Astrocyte of the cerebellum (primary cell): ENCODE measurements at places on chromosomes 6 and 20.
A peak's percentile ranks its signal among the peaks of the same experiment; 100 is the strongest.

GRCh38 chr6:166365221-166365620, 17.5 kb downstream of the MPC1 start:
- peak; percentile 67 for DNase-seq

DNA sequence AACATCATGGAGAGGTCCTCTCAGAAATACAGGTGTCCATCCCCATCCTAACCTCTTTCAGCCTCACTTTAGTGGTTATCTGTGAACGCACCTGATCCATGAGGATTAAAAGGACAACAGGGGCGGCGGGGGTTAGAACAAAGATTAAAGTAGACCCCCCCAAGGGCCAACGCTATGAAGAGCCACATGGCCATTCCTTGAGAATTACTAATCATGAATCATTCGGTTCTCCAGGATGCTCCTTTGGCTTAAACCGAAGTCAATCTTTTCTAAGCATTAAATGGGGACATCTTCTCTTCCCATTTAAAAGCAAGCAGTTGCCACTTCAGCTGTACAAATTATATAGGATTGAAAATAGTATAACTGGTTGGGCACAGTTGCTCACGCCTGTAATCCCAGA, 212.4 kb downstream of the GMPR start:
- no peak for DNase-seq

DNA sequence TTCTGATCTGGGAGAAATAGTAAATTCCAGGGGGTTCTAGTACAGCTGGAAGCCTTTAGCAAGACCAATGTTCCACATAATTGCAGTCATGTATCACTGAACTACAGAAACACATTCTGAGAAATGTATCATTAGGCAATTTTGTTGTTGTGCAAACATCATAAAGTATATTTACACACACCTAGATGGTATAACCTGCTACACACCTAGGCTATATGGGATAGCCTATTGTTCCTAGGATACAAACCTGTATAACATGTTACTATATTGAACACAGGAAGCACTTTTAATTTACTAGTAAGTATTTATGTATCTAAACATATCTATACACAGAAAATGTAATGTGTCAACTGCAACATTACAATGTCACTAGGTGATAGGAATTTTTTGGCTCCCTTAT, 525.9 kb upstream of the NRSN1 start:
- DNase-seq: no peak

DNA sequence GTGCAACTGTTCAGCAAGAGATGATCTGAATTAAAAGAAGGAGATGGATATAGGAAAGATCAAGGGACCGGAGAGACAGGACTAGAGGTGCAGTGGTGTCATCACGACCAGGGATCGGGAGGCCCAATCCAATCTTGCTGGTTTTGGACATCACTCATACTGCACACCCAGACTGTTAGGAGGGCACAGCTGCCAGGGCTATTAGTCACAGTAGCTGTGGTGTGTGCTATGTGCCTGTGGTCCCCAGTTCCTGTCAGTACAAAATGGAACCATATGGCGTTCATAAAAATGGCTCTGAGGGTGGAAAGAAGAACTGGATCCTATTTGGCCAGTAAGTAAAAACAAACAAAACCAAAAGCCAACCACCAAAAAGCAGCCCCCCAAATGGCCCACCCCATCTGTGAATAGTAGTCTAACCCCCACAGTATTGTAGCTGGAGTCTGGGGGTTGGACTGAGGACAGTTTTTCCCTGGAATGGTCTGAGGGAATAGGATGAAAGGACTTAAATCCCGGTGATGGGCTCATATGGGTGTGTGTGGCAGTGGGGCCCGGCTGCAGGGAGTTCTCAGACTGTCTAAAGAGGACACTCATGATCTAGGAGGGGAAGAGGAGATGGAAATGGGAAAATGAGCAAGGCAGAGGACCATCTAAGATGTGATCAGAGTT, 9.3 kb upstream of the NNAT start:
- no peak for DNase-seq

- DNase-seq: no peak
Observed at GRCh38 chr6:97668716-97669115, 385.7 kb upstream of the MMS22L start.

DNA sequence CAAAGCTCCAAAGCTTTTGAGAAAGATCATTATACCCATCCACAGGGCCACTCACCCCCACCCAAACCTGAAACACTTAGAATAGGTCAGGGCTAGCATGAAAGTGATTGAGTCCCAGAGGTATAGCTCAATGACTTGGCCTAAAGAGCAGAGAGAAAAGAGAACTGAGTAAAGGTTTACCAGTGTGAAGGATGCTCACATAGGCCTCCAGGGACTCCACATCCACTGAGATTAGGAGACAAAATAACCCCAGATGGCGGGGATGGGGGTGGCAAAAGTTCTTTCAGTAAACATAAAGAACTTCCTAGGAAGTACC, 12.2 kb downstream of the SAYSD1 start:
- DNase-seq: no peak

DNA sequence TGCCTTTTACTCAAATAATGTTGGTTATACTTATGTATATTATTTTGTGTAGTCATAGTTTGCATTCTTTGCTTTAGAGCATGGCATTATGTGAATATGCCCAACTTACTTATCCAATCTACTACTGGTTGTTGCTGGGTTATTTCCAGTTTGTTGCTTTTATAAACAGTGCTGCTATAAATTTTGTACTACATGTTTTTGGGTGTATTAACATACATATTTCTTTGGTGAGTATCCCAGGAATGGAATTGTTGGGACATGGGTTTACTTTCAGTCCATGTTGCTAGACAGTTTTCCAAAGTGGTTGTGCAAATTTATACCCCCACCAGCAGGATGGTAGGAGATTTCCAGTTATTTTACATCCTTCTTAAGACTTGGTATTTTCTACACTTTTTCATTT, 157.1 kb upstream of the THEMIS start:
- no peak for DNase-seq

- no peak for DNase-seq
Observed at GRCh38 chr6:37347670-37348111, 6.1 kb upstream of the RNF8 start.

DNA sequence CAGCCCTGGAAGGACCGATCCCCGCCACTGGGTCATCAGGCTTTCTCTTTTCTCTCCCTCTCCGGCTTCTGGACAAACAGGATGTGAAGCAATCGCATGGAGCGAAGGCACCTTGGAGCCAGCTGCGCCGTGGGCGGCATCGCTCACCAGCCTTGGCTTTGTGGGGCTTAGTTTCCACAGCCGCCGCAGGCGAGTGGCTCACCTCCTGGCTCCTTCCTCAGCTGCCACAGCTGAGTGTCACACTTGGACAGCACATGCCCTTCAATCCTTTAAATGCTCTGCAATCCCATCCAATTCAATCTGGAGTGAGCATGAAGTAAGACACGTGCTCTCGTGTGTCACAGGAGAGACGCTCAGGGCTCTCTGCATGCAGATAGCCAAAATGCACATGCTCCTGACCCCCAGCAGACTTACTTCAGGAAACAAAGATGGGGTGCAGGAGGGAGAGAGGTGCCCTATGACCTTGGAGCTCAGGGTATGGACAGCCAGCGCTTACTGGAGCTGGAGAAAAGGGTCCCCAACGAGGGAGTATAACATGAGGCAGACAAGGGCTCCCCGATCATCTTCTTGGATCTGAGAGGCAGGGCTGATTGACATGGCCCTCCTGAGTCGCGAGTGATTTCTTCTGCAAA, 70.9 kb downstream of the BMP7 start:
- no peak for DNase-seq

DNA sequence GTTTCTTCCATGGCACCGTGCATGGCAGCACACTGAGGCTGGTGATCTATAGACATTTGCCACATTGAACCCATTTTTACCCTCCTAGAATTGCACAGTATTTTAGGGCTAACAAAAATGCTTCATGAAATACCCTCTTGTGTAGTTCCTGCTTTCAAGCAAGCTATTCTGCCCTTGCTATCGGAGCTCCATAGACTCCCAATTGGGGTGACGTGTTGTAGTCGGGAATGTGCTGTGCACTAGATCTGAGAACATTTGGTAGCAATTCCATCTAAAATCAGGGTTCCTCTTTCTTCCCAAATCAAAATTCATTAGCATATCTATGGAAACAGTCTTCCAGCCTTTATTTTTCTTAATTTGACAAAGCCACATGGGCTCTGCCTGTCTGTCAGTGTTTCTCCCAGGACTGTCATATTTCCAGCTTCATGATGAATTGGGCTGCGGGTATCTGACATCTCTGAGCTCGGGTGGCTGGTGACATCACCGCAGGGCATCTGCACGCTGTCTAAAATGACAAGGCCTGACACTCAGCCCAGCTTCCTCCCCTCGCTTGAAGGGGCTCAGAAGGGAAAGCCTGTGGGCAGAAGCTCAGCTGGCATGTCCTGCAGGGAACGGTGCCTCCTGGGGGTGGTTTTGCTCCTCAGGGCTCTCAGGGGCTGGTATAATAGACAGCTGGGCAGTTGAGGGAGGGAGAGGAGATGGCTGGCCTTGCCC, 406.4 kb downstream of the QKI start:
- DNase-seq: no peak

DNA sequence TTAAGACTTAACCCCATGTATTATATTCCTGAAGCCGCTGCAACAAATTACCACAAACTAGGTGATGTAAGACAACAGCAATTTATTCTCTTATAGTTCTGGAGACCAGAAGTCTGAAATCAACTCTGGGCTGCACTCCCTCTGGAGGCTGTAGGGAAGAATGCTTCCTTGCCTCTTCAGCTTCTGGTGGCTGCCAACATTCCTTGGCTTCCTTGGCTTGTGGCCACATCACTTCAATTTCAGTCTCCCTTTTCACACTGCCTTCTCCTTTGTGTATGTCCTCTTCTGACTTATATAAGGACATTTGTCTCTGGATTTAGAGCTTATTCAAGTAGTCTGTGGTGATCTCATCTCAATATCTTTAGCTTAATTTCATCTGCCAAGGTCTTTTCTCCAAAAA, 141.6 kb downstream of the DHX35 start:
- no peak for DNase-seq

GRCh38 chr6:108526739-108527174, 34.0 kb upstream of the FOXO3 start:
- DNase-seq: peak; percentile 27

GRCh38 chr6:90739339-90739738, 152.5 kb upstream of the MAP3K7 start:
- DNase-seq: no peak
